T-helper 17 cell (primary cell): ENCODE measurements at places on chromosomes 13 and 19.

- no peak for DNase-seq
Observed at GRCh38 chr13:94596575-94596971, 621 bp upstream of the TGDS start.

DNA sequence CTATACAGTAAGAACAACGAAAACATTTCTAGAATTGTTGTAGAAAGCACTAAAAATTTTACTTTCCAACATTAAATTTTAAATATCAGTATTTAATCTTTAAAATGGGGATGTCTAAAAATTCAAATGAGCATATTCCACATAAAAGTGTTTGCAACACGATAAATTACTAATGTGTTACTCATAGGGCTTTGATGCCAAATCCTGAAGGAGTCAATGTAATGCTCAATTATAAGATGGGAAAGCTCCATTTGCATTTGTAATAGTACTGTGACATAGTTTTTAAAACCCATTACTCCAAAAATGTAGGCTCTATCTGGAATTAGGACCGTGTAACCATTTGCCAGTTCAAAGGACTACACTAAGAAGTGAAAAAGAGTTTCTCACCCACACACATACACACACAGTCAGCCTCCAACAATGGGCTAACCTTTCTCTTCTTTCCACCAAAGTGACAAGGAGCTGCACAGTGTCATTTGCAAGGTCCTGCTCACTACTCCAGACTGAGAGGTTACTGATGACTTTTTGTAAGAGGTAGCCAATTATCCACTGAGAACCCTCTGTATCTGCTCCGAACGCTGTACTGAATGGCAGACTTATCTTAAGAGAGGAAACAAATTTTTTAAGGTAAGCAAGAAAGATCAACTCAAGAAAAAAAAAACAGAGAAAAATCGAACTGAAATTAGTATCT, 26.1 kb upstream of the EEF1AKMT1 start:
- no peak for DNase-seq

DNA sequence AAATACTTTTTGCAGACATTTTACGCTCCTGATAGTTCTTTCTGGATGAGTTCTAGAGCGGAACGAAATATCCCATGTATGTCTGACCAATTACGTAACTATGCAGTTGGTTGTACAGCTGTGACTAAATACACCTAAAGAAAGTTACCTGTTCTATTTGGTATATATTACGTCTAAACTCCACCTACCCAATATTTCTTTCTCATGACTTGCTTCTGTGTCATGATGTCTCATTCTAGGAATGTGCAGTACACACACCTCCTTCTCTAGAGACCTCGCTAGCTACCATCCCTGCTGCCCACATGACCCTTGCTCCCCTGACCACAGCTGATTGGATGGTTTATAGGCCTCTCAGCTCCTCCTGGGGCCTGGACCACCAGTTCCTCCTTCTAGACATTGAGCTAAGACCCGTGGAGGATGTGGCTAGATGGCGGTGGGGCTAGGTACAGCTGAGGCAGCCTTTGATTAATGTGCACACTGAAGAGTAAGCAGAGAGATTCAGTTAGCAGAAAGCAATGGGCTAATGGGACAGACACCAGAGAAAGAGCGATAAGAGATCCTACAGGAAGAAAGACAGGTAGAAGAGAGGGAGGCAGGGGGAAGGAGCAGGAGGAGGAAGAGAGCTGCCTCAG, 422.1 kb downstream of the COG6 start:
- no peak for DNase-seq

DNA sequence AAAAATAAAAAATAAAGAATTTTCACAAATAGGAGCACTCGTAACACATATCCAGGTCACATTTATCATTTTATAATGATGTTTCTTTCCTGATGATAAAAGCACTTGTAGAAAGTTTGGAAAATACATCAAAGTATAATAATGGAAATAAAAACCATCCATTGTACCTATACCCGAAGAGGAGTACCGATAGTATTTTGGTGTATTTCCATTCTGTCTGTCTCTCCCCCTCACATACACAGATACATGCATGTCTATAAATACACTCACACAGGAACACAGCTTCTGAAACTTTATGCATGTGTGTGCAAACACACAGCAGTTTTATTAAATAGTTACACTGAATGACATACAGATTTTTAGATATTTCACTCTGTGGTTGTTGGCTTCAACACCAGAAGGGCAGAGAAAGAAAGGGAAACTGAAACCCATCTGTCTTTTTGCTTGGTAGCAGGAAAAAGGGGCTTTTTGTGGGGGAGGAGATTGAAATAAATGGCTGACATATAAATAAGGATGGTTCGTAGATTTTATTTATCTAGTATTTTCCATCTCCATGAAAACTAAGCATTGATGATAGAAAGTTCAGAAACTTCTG, 114.8 kb downstream of the LRCH1 start:
- no peak for DNase-seq
